ENCODE measurements at places on chromosomes 6 and 20.

DNA sequence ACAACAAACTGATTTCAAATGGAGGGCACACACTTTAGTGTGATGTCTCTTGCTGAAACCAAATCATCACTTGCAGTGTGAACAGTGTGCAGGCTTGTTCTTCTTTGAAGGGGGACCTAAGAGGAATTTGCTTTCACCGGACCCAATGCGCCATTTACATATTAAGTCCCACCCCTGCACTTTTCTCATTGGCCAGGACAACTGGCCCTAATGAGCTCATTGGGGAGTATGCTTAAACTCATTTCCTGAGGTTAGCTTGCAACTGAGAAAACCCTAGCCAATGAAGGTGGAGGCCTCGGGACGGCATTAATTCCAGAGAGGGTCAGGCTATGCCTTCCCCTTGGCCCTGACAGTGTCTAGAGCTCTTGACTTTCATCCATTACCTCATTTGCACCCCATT lies 58.7 kb downstream of the VEGFA start:
- DNase-seq, result no peak

- no peak for DNase-seq
Observed at GRCh38 chr6:129621252-129621651, 88.7 kb downstream of the ARHGAP18 start.

GRCh38 chr6:132132422-132132821 lies 181.2 kb upstream of the CCN2 start:
- DNase-seq, result no peak

GRCh38 chr6:43954311-43955131 lies 172.7 kb downstream of the MRPL14 start:
- no peak for DNase-seq

- no peak for DNase-seq
Observed at GRCh38 chr6:35419417-35419816, 32.7 kb upstream of the FANCE start.

DNA sequence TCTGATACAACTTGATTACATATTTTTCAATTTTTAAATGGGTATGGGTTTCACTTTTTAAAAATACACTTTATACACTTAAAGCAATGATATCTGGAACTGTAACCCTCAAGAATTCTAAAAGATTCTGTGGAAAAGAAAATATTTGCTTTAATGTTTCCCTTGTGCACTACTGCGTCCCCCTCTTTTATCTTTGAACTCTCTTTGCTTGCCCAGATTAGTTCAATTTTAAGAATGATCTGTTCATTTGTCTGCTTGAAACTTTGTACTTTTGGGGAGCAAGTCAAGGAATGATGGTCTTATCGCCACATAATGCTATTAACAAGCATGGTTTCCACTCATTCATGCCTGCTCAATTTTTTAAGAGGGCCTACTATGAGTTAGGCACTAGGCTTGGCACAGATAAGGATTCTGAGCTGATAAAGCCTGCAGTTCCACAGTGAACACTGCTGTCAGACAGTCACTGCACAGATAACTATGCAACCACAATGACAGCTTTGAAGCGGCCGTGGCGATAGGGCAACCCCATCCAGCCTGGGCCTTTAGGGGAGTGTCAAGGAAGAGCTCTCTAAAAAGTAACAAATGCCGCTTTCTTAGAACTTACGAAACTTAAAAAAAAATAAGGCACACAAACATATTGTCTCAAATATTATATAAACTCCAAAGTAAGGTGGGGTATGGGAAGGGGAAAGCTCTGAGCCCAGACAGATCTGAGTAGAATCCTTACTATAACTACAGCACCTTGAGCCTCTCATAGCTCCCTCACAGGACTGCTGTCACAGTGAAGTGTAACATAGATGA lies 29.7 kb downstream of the FYN start:
- DNase-seq, result peak; percentile 53

GRCh38 chr20:13995841-13996240 lies 525 bp downstream of the MACROD2 start:
- DNase-seq, result no peak

DNA sequence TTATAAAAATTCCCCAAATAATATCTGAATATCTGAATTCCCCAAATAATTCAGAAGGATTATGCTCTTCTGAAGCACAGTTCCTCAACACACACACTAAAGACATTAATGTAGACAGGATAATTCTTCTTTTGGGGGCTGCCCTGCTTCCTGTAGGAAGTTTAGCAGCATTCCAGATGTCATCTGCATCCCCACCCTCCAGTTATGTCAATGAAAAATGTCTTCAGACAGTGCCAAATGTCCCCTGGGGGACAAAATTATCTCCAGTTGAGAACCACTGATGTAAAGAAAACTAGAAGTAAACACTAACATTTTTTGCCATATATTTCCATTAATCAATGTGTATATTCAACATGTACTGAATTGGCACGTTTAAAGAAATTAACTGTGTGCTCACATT lies 25.9 kb upstream of the NAA20 start:
- no peak for DNase-seq
